NCI-H1417 (cell line): ENCODE measurements at places on chromosomes 16 and 17.

DNA sequence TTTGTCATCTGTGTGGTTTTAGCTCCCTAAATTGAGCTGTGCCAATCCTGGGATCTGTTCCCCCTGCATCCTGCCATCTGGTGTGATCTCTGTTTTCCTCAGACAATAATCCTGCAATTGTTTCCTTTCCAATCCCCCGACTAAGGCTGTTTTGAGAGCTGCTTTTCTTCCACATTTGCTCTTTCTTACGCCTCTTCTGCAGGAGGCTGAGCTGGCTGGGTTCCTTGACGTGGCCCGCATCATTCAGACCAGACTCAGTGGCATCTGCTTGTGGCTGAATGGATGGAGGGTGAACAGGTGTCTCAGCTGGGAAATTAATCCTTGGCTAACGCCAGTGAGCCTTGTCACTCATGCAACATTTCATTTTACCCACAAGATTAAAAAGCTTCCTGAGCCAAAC is 9.8 kb upstream of the MED9 start:
- no peak for DNase-seq

- no peak for DNase-seq
Observed at GRCh38 chr16:9800186-9800738, 382.0 kb downstream of the GRIN2A start.

- DNase-seq, result no peak
Observed at GRCh38 chr16:79064256-79064972, 536.1 kb downstream of the MAF start.

DNA sequence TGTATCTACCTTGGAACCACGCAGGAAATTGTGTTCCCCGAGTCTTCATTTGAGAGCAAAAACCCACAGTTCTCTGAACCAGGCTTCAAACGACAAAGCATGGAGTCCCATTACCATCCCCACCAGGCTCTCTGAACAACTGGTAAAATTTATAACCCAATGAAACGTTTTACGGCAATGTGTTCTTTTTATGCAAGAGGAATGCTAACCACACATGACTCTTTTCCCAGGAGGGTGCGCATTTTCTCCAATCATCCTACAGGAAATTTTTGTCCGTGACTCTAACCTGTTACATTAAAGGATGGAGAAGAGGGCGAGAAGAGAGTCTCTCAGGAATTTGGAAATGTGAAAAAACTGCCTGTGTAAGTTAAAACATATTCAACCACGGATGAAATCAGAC is 17.8 kb downstream of the STX8 start:
- no peak for DNase-seq

DNA sequence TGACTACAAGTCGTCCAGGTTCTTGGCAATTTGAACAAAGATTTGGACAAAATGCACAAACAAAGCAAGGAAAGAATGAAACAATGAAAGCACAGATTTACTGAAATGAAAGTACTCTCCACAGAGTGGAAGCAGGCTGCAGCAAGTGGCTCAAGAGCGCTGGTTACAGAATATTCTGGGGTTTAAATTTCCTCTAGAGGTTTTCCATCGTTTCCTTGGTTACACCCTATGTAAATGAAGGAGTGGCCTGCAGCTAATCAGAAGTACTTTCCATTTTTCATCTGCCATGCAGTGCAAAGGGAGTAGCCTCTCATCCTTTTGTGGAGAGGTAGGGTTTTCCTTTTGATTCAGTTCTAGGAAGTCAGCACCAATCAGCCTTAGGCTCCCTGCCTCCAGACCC is 11.8 kb downstream of the STXBP4 start:
- DNase-seq, result peak; percentile 14

DNA sequence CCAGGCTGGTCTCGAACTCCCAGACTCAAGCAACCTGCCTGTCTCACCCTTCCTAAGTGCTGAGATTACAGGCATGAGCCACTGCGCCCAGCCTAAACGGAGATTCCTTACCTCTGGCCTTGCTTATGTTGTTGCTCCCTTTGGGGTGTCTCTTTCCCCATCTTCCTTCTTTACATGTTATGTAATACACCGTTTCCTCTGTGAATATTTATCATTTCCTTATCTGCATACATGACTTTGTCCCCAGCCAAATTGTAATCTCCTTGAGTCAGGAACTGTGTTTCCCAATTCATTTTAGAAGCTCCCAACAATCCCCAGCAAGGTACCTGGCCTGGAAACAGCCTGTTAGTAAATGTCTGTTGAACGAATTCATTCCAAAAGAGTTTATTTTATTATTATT is 15.7 kb downstream of the COPZ2 start:
- no peak for DNase-seq

- no peak for DNase-seq
Observed at GRCh38 chr17:66686601-66687000, 148.3 kb upstream of the CACNG5 start.

GRCh38 chr16:20849589-20850390 is 43.5 kb downstream of the REXO5 start:
- peak; percentile 70 for DNase-seq

GRCh38 chr17:81035521-81036196 is 708 bp downstream of the BAIAP2 start:
- peak; percentile 62 for DNase-seq

DNA sequence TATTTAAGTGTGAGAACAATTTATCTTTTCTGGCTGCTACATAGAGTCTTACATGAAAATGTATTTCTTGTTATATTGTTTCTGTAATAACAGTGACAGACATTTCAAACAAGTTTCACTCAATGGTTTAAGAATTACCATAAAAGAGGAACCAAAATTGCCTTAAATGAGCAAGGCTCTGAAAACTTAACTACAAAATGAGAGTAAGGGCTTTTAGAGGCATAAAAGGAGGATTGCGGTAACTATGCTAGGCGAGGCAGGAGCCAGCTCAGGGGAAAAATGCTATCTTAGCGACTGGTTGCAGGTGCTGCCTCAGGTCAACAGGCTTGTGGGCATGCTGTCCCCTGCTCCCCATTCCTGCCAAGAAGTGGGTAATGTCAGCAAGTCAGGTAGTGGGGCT is 81.7 kb upstream of the MSI2 start:
- DNase-seq, result no peak

GRCh38 chr17:74379495-74380085 is 12.3 kb downstream of the GPR142 start:
- DNase-seq, result peak; percentile 86

- DNase-seq, result no peak
Observed at GRCh38 chr17:20053361-20053964, 44.3 kb downstream of the SPECC1 start.

- DNase-seq, result no peak
Observed at GRCh38 chr16:68075980-68076379, 9.2 kb upstream of the NFATC3 start.

DNA sequence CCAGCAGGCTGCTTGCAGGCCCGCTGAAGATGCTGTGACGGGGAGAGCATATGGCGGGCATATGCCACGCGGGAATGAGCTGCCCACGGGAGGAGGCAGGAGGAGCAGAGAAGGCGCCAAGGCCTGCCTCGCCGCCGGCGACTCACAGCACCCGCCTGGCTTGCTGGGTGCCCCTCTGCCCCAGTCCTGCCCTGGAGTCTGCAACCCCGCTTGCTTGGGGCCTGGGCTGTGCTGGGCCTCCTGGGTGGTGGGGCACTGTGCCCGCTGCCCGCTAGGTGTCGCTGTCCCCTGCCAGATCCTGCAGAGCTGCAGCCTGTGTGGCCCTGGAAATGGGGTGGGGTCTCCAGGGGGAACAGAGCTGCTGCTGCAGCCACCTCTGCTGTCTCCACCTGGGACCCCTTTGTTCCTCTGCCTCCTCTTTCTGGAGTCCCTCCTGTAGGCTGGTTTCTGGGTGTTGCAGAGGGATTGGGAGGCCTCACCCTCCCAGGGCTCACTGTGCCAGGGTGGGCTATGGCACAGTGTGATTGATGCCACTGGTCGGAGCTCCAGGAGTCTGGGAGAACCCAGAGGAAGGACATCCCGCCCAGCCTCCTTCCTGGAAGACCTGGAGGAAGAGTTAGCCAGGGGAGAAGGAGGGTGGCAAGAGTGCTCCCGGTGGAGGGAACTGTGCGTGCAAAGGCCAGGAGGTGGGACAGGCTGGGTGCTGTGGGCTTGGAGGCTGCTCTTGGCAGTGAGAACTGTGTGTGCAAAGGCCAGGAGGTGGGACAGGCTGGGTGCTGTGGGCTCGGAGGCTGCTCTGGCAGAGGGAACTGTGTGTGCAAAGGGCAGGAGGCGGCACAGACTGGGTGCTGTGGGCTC is 141.0 kb upstream of the CIBAR2 start:
- DNase-seq, result no peak

GRCh38 chr17:47978324-47978723 is 7.4 kb downstream of the CDK5RAP3 start:
- DNase-seq, result peak; percentile 61

GRCh38 chr17:75386430-75386829 is 19.0 kb downstream of the GRB2 start:
- DNase-seq, result no peak

GRCh38 chr16:71339236-71340171 is 19.0 kb upstream of the CALB2 start:
- DNase-seq, result no peak

DNA sequence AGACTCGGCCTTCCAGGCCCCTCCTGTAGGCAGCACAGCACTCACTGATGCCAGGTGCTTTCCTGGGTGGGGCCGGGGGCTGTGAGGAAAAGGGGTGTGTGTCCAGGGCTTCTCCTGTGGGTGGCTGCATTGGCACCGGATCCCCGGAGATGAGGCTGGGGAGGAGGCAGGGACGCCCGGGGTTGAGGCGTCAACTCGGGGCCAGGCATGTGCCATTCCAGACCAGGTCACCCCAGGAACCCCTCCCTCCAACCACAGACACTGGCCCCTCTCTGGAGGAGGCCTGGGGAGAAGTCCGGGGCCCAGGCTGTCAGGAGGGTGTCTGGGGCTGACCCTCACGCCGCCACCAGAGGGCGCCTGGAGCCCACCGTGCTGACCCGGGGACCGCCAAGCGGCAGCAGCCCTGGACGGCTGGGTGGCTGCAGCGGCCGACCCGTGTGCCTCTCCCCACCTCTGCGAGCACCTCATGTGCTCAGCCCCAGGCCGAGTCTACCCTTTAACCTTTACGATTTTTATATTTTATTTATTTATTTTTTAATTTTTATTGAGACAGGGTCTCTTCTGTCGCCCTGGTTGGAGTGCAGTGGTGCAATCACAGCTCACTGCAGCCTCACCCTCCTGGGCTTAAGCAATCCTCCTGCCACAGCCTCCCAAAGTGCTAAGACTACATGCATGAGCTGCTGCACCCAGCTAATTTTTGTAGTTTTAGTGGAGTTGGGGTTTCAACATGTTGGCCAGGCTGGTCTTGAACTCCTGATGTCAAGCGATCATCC is 3.2 kb upstream of the METRN start:
- DNase-seq, result peak; percentile 65

DNA sequence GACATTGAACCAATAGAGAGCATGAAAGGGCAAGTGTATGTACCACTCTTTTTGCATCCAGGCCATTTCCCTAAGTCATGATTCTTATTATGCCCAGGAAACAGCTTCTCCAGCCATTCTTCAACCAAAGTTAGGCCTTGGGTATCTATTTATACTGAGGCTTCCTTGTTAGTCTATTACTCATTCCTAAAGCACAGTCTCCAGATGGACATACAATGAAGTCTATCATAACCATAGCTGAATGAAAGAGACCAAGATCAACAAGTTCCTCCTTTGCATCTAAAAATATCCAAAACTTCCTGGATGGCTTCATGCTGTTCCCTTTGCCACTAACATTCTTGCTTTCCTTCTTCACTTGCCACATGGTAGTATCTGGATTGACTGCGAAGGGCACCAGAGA is 265.9 kb downstream of the CDH8 start:
- DNase-seq, result no peak

- DNase-seq, result no peak
Observed at GRCh38 chr17:2259769-2260536, 43.6 kb downstream of the SMG6 start.

- peak; percentile 60 for DNase-seq
Observed at GRCh38 chr17:80832266-80832676, 159.4 kb upstream of the CHMP6 start.

DNA sequence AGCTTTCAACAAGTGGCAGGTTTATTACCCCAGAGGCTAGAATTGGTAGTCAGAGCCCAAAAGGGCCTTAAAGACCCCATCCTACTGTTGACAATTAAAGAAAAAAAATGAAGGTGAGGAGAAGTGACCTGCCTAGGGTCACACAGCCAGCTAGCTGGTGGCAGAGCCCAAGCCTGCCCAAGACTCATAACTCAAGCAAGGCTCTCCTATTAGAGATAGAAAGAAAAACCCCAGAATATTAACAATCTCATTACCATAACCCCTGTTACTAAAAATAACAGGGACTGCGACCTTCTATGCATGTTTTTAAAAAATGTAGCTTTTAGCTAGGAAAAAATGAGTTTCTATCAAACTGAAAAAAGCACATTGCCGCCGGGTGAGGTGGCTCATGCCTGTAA is 14.0 kb downstream of the HSPB9 start:
- DNase-seq, result no peak

- DNase-seq, result no peak
Observed at GRCh38 chr16:89525146-89525913, 17.1 kb downstream of the SPG7 start.

DNA sequence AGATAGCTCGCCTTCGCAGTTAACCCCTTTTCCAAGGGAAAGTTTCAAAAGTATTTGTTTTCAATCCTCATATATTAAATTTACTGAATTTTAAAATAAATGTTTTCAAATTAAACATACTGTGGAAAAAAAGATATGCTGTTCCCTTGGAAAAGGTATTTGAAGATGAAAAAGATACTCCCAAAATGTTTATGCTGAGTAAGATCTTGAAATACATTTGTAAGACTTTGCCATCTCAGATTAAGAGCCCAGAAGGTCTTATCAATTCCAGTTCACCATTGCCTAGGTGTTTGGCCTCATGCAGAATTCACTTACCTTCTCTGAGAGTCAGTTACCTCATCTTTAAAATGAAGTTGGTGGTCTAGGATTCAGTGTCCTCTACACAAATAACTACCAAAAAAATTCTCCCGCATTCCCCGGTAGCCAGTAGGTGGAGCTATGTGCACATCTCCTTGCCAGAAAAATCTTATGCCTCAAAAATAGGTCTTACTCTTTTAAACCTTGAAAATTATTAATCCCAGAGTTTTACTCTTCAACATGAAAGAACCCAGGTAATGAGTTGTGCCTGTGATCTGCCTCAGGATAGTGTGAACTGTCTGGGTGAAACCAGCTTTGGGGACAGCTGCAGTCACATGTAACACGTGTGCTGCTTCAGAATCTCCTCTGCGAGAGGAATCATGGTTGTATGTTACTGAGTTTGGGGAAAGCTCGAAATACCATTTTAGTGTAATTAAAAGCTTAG is 178.3 kb downstream of the MRTFB start:
- DNase-seq, result peak; percentile 23
